ENCODE measurements at places on chromosomes 5 and 9.
A peak's percentile ranks its signal among the peaks of the same experiment; 100 is the strongest.

GRCh38 chr5:79702606-79703380 is 13.2 kb downstream of the CMYA5 start:
- DNase-seq = peak; percentile 39

DNA sequence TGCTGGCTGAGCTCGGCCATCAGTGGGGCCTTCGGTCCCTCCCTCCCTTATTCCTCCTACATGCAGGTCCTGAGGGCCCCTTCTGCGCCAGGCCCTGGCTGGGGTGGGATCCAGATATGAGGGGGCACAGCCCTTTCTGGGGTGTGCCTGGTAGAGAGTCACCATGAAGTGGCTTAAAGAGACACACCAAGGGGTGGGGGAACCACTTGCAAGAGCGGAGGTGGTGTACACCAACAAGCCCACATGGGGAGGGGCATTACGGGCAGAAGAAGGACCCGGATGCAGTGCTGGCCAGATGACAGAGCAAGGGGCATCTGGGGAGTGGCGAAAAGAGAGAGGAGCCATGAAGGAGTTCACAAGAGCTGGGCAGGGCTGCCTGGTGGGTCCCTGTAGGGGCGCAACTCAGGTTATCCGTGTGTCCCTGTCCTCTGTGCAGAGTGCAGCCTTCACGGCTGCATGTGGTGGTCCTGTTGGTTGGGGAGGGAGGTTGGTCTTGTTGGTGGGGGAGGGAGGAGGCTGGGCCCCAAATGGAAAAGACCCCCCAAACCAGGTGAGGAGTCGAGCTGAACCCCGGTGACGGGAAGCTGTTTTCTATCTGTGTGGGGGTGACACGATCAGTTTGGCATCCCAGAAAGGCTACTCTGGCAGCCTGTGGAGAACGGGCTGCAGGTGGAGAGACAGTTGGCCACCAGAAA is 158.1 kb downstream of the DAB2IP start:
- DNase-seq = no peak

DNA sequence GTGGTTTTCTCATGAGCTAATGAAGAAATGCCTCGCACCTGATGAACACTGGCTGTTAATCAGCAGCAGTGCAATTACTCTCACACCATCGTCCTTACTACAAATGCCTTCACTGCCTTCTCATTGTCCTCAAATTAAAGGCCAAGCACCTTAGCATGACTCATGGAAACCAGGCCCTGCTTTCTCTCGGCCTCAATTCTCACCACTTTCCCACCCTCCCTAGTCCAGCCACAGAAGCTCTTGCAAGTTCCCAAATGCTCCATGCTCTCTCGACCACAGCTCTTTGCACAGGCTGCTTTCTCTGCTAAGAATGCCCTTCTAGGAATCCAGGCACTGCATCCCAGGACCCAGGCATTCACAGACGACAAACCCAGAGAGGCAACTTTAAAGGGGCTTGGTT is 94.6 kb upstream of the KLF4 start:
- DNase-seq = no peak

GRCh38 chr5:78190402-78190801 is 104.1 kb downstream of the AP3B1 start:
- DNase-seq = no peak

- no peak for DNase-seq
These were observed 1630.1 kb upstream of the C9orf72 start for GRCh38 chr9:29203244-29203930.

- no peak for DNase-seq
These were observed 41.0 kb upstream of the UBAC1 start for GRCh38 chr9:136002215-136002614.

DNA sequence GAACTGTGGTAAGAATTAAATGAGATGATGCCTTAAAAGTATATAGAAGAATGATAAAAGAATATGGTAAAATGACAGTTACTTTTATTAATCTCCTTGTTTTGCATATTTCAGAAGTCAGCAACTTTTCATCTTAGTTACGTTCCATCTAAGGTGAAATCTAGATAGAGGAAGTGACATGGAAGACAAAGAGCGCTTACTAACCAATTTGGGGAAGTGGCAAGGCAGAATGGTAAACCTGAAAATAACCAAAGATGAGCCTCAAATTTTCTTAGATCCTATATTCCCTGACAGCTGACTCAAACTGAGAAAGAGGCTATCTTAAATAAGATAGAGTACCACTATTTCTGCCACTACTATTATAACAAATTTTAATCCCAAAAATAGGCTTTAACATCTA is 52.5 kb downstream of the FGF10 start:
- no peak for DNase-seq

DNA sequence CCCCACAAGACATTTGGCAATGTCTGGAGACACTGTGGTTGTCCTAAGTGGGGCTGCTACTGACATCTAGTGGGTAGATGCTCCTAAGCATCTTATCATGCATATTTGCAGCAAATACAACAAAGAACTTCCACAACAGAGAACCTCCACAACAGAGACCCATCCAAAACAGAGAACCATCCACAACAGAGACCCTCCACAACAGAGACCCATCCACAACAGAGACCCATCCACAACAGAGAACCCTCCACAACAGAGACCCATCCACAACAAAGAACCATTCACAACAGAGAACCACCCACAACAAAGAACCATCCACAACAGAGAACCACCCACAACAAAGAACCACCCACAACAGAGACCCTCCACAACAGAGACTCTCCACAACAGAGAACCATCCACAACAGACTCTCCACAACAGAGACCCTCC is 32.8 kb downstream of the ARPC5L start:
- DNase-seq = peak; percentile 60

GRCh38 chr9:121557581-121558447 is 58.2 kb upstream of the GGTA1 start:
- peak; percentile 72 for DNase-seq

- DNase-seq = no peak
These were observed 1072.6 kb upstream of the NUDT12 start for GRCh38 chr5:104635227-104635626.

DNA sequence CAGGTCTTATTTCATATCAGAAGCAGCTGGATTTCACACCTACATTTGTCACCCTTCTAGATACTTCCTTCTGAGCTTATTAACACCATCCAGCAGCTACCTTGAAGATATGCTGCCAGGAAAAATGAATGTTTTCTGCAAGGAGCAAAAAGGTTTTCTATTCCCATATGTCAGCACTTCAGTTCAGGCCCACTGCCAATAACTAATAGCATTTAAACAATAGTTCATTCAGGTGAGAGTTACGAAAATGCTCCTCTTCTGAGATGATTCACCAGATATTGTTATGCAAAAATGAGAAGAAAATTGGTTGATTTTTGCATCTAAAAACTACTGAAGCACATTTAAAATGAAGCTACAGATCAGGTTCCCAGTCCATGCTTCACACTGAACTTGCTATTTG is 56.4 kb upstream of the ISL1 start:
- DNase-seq = no peak

DNA sequence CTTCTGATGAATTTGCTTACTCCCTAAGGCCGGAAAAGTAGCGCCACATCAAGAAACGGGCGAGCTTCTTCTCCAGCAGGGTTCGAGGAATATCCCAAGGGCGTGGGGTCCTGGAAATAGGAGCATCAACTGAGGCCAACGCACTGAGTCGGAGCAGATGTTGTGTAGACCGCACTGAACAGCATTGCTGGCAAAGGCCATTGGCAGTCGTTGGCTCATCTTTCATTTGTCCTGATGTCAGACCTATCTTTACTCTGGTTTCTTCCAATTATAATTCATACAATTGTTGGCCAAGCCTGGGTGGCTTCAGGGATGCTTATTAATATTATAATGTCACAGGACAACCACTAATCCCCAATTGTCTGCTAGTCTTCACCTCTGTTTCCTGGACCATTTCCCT is 26.5 kb downstream of the ZBTB34 start:
- DNase-seq = no peak

DNA sequence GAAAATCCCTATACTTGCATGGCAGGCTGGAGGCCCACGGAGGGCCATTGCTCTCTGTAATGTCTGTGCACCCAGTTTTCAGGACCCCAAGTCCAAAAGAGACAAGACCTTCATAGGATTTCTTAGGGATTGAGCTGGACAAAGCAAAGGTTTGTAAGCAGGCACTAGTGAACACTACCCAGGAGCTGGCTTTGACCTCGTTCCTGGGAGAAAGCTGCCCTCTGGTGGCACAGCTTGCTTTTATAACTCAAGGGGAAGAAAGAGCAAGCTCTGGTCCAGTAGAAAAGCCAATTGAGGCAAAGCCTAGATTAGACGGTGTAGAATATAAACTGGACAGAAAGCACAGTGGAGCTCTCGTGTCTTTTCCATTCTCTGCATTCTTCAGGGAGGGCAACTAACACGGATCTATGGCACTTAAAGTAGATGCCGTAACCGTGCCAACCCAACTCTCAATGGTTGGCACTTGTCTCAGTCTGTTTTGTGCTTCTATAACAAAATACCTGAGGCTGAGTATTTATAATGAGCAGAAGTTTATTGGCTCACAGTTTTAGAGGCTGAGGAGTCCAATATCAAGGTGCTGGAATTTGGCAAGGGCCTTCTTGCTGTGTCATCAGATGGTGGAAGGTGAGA is 7.9 kb downstream of the GABRP start:
- peak; percentile 83 for DNase-seq

DNA sequence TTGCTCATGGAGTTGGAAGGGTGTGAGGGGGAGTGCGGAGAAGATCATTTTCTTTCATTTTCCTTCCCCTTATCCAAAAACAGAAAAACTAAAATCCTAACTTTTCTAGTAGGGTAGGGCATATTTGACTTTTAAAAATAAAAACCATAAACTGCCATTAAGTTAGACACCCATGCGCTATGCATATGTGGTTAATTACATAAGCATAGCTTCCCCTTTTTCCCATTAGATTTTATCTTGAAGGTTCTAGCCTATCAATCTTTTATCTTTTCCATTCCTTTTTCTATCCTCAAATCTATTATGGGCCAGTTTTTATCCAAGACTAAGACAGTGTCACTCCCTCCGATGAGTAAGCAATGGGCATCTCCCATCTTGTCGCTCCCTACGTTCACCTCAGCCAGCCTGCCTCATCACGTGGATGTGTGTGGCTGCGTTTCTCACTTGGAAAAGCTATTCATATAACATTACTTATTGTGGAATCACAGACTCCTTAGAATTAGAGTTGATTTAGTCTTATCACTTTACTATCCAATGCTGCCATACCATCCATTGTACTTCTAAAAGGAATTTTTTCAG is 49.2 kb downstream of the PCSK5 start:
- DNase-seq = no peak

DNA sequence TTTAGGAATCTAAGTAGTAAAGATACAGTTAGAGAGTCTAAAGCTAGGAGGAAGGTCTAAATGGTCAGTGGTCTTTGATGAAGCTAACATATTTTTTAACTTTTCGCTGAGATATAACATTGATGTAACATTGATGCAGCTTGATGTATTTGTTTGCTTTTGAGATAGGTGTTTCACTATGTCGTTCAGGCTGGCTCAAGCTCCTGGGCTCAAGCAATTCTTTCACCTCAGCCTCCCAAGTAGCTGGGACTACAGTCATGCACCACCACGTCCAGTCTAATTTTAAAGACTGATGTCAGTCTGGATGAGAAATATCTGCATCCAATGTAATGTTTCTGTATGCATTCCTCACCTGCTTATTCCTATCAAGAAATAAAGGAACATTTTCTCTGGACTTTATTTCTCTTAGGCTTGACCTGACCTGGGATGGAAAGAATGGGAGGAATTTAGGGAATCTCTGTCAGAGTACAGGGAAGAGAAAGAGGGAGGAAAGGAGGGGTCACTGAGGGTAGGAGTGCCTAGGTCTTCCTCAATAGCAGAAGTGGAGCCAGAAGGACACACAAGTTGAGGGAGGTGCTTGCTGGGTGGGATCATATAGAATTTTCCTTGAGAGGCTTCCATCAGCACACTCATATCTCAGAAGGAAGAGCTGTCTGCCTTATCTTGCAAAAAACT is 101.5 kb upstream of the GPBP1 start:
- DNase-seq = no peak

GRCh38 chr9:70400107-70400892 is 14.2 kb downstream of the KLF9 start:
- no peak for DNase-seq

DNA sequence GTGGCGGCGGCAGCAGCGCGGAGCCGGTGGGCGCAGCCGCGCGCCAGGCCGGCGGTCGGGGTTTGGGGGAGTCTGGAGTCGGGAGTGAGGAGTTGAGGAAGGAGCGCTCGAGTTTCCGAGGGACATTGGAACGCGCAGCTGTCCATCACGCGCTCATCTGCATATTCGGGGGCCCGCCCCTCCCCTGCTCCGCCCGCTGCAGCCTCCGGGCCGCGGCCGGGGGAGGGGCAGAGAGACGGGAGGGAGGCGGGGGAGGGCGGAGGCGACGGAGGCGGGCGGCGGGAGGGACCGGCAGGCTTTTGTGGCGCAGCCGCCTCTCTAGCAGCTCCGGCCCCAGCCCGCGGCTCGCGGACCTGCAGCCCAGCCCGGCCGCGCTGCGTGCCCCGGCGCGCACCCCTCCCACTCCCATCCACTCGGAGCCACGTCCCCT is at the start of gene IRX2:
Gene IRX2, minus strand, starts transcription at position 86 of the 430 bp plus-strand sequence. CDS start 264 bp downstream, outside the sequence.
- DNase-seq = peak; percentile 95

DNA sequence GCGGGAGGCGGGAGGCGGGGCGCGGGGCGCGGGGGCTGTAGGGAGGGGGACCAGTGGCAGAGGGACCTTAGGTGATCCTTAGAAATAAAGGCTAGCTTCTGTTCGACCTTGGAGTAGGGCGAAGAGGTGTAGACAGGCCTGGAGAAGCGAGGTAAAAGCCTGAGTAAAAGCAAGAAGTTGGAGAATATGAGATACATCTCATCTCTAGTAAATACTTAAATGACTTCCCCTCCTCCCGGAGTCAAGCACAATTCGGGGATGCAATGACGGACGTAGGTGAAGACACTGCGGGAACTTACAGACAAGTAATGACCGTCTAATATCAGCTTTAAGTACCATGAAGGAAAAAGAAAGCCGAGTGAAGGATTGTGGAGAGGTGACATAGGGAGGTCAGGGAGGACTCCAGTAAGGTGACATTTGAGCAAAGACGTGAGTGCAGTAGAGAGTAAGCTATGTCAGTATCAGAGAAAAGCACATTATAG is 466 bp downstream of the SMC2 start:
- no peak for DNase-seq

- DNase-seq = no peak
These were observed 165.9 kb downstream of the DENND1A start for GRCh38 chr9:123763910-123764588.

DNA sequence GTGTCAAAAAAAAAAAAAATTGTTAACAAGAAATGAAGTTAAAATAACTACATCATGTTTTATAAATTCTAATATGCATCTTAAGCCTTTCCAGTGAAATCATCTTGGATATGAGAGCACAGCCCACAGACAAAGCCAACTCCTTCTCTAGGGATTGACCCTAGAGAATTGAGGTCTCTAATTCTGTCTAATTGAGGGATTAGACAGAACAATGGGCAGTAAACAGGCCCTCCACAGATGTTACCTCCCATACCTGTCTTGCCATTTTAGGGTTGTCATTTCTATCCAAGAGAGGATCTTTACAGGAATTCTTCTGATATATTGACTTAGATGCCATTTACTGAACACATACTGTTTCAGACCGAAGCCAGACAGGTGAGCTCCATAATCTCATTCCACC is 42.3 kb downstream of the NSG2 start:
- DNase-seq = no peak

GRCh38 chr9:119088002-119088547 is 281.2 kb downstream of the BRINP1 start:
- no peak for DNase-seq
